ENCODE measurements at places on chromosomes 13 and 19. TPM values are rescaled to one million over a fixed set of nuclear protein-coding genes. Genes with fewer than 3 reads are reported as not detected.

- no peak for DNase-seq
These were observed 226.3 kb downstream of the SLC7A1 start for GRCh38 chr13:29369060-29369743.

DNA sequence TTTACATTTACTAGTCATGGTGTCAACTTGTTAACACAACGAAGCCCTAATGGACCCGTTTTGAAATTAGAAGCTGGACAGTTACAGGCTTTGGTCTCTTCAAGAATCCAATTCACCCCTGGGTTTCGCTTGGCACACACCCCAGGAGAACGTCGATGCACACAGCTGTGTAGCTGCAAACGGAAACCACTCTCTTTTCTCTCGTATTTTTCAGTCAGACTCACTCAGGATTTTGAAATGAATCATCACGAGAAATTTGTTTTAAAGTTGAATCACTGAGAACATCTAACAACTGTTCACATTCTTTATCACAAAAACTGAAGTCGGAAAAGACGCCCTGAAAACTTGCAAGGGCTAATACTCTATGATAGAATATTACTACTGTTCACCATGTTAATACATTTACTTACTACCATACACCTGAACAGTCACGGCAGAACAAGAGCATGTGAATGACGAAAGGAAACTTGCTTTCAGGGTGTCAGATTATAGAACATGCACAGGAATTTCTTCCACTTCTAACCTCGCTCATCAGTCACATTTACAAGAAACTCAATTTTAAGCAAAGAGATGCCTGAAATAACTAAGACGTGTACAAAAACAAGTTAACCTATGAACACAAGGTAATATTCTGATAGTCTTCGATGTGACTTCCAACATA is 4.7 kb downstream of the PNMA8A start:
- DNase-seq, result peak; percentile 64

The SHANK1 gene
- total RNA-seq, result 0.32 TPM

- peak; percentile 64 for DNase-seq
These were observed 18.2 kb downstream of the IL17D start for GRCh38 chr13:20721454-20722357.

The SLC10A2 gene
- not detected for total RNA-seq

GRCh38 chr19:41205995-41206394 is 13.0 kb downstream of the CYP2S1 start:
- DNase-seq, result no peak

DNA sequence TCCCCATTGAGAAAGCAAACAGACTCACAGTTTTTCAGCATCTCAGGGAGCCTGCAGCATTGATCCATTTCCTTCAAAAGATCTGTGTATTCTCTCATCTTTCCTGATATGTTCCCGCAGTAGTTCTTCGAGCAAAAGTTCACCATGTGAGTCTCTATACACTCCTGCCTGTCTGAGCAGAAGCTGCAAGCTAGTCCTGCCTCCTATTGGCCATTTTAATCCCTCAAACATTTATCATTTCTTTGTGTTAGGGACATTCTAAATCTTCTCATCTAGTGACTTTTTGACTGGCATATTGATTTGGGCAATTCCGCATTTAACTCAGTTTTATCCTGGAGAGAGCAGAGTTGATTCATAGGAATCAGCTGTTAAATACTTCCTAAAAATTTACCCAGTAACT is 660.4 kb upstream of the KLF12 start:
- no peak for DNase-seq

DNA sequence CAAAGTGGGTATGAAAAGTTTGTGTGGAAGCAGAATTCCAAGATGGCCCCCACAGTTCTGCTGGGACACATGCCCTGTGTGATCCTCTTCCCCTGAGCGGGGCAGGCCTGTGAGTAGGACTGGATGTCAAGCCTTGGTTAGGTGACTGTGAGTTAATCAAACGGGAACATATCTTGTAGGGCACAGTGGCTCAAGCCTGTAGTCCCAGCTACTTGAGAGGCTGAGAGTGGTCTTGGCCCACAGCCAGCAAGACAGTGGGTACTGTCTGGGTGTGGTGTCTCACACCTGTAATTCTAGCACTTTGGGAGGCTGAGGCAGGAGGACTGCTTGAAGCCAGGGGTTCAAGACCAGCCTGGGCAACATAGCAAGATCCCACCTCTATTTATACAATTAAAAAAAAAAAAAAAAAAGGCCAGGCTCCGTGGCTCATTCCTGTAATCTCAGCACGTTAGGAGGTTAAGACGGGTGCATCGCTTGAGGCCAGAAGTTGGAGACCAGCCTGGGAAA is 6.4 kb downstream of the ZNF653 start:
- DNase-seq, result no peak
